EH (cell line): ENCODE measurements at places on chromosomes 1 and 21.

- peak; percentile 8 for DNase-seq
Observed at GRCh38 chr21:17777072-17777765, 41.9 kb downstream of the C21orf91 start.

- DNase-seq: no peak
Observed at GRCh38 chr1:87104140-87104539, 189.7 kb downstream of the HS2ST1 start.

DNA sequence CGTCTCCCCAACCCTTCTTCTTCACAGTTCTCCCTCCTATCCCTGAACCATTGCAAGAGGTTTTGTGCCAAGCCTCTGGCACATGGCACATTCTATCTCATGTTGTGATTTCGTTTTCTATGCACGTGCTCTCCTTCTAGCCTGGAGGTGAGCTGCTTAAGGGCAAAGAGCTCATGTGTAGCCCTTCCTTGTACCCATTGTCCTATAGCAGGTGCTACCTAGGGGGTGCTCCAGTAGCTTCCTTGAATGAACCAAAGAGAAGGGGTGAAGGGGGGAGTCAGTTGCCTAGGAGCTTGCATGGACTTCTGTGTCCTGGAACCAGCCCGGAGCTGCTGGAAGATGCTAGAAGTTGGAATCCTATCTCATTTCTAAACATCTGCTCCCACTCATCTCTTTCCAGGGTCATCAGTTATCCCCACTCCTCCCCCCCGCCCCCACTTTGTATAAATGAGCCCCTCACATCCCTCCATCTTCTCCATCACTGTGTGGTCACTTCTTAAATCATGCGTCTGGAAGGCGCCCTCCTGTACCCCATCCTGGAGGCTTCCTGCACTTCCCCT, 535 bp upstream of the DISC1 start:
- DNase-seq: peak; percentile 9

DNA sequence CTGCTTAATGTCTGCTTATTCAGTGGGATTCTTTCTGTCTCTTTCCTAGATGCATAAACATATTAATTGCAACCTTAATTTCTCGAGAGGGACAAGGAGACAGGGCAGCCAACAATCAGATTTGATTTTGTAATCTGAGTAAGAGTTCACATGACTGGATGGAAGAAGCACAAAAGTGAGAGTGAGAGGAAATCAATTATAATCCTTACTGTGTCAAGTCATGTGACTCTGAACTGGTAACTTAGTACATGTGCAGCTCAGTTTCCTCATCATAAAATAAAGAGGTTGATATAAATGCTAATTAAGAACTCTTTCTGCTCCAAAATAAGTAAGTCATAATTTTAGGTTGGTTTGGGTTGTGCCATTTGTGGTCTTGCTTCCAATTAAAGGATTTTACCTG, 439.5 kb downstream of the AMY1C start:
- DNase-seq: no peak

DNA sequence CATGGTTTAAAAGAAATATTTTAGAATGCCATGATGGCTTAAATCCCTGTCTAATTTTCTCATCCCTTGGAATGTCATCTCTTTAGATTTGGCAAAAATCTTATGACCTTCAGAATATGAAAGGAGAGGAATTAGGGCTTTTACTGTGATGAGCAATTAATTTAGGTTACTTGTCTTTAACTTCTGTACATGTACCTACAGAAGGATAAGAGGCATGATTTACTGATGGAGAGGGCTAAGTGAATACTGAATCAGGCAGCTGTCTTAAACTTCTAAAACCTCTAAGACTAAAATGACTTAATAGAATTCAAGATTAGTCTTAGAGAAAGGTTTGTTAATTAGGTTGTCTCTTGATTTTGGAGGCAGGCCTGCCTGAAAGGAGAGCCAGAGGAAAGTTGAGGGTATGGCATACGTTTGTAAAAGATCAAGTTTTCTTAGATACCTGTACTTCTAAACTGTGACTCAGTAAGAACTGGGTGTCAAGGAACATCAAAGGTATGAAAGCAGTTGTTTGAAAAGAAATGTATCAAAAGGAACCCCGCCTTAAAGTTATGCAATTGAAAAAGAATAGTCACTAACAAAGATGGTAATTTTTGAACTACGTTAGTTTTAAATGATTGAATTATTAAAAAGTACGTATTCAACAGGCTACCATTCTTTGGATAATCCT, 12.5 kb downstream of the MACO1 start:
- no peak for DNase-seq

DNA sequence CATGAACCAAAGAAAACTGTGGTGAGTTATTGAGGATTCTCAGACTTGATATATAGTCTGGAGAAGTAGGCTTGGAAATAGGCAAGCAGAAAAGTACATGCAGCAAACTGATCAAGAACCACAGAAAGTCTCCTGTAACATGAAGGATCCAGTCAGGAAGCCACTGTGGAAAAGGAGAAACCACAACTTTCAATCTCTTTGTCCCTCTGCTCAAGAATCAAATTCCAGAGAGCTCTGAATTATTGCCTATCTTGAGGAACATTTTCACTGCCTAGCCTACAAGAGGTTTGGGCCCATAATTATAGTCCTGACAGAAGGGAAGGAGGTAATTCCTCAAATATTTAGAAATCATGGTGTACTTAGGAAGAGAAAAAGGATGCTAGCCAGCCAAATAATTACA, 43.0 kb upstream of the ADAMTS1 start:
- DNase-seq: peak; percentile 54

- peak; percentile 67 for DNase-seq
Observed at GRCh38 chr1:94543001-94543400, 1.4 kb upstream of the F3 start.

DNA sequence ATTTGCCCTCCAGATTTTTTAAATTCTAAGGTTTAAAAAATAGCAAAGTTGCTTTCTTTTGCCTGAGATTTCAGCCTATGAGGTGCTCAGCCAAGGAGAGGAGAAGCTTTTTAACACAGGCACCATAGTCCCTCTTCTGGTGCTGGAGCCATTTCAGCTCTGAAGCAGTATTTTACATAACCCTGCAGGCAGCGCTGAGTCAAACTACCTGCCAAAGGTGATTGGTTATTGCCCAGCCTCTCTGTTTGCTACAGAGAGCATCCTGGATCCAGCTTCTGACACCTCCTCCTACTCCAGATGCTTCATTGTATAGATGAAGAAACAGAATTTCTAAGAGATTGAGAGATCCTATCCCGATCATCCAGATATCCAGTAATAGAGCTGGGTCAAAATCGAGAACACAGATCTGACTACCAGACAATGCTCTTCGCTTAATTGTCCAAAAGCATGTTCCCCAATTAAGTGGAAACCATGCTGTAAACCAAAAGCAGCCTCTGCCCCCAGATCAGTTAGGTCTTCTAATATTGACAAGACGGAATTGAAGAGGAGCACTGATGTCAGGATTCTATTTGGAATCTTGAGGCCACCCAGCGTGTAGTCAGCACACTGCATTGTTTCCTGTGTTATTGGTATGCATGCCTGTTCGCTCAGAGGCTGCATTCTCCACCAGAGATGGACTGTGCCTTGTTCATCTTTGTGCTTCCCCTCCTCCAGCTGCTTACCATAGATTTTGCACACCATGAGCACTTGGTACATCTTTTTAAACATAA, 22.1 kb downstream of the RGS8 start:
- peak; percentile 24 for DNase-seq

DNA sequence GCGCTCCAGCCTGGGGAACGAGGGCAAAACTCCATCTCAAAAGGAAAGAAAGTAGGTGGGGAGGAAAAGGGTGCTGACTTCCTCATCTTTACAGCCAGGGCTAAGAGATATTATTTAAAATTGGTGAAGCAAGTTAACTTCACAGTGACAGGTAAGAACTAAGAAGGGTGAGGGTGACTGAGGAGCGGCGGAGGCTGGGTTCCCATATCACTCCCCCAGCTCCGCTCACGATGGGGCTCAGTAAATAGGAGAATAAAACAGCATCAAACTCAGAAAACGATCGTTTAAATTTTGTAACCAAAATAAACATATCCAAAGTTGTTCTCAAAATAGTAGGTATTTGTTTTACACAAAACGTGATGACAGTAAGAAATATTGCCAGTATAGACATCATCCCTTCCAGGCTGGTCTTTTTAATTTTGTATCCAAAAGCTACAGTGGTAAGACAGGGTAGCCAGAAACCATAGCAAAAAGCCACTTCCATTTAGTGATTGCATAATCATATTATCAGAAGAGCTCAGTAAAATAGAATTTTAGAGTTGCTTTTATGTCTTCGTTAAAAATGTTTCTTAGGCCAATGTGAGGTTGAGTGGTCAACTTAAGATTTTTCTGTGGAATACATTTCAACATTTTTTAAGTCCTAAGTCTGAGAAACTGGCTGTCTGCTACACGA, 26.2 kb upstream of the ADARB1 start:
- DNase-seq: no peak

- DNase-seq: peak; percentile 18
Observed at GRCh38 chr1:153261281-153262069, 2.0 kb downstream of the LORICRIN start.

- DNase-seq: no peak
Observed at GRCh38 chr21:21199342-21200102, 201.3 kb downstream of the NCAM2 start.

- no peak for DNase-seq
Observed at GRCh38 chr1:217389895-217390294, 241.0 kb downstream of the GPATCH2 start.

DNA sequence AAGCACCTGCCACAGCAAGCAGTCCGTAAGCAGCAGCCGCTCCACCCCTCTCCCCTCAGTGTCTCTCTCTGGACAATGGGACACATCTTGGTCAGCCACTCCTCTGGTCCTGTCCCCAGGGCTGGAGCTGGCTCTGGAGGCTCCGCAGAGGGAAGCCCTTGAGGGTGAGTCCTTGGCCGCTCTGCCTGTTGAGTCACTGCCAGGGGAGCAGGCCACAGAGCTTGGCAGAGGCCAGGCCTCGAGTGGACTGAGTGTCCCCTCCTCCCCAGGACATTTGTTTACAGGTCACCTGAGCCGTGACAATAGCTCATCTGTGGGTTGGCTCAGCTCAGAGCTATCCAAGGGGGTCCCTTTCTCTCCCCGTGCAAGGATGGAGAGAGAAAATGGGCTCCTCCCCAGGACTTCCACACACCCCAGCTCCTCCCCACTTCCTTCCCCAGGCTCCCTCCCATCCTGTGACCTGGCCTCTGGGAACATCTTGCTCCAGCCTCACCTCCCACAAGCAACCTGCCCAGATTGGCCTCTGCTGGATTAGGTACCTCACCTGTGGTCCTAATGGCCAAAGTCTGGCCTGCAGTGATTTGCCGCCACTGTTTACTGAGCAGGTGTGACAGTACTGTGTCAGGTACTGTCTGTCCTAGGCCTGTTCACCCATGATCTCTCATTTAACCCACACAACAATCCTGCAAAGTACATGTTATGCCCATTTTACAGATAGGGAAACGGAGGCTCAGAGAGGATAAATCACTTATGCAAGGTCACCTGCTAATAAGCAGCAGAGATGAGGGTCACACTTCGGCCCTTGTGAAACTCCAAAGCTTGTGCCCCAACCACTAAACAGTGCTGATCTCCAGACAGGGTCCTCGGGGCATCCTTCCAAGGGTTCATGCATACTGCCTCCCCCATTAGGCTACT, 4.8 kb downstream of the FAM131C start:
- DNase-seq: peak; percentile 62

DNA sequence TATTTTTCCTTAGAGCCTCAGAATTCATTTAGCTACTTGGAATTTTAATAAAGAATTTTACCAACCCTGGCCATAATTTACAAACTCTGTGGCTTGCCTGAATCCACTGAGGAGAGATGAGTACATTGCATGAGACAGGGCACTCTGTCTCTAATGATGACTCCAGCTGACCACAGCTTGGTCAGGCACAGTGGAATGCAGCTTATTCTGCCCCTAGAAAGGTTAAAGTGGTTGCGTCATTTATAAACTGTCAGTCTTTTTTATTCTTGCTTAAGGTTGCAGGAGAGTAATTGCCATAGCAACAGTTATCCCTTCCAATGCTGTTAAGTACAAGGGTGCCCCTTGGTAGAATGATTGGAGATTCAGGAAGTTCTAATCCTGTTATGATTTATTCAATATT, 28.3 kb downstream of the PDE4B start:
- peak; percentile 98 for DNase-seq
